ENCODE measurements at places on chromosomes 4 and X.

- DNase-seq, result no peak
These were observed 57.2 kb upstream of the FAM9C start for GRCh38 chrX:13101441-13102139.

DNA sequence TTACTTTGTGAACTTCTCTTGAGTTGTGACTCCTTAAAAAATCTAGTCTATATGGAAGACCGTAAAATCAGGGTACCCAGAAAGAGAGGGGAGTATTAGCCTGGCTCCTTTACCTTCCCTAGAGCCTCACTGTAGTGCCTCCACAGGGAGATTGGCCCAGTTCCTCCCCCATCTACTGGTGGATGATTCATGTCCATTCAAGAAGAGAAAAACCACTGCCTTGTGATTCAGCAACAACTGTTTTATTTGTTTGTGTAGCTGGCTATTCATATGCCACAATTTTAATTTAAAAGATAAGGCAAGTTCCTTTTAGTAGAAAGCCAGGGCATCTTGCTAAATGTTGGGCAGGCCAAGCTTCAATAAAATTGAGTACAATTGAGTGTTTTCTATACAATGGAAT lies 221.8 kb upstream of the KCNIP4 start:
- no peak for DNase-seq

DNA sequence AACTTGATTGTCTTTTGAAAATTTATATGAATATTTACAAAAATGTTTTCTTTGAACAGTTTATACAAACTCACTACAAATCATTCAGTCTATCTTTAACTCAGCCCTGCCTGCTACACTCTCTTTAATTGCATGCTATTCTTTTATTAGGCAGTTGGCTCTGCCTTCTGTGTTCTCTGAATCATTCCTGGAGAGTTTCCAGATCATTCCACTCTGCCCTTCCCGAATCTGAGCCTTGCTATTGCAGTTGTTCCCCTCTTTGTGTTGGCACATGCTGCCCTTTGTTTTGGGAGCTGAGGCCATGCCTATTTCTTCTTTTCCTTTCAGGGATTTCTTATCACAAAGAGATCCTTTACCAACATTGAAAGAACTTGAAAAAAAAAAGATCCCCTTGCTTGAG lies 8.7 kb upstream of the TECRL start:
- DNase-seq, result no peak

DNA sequence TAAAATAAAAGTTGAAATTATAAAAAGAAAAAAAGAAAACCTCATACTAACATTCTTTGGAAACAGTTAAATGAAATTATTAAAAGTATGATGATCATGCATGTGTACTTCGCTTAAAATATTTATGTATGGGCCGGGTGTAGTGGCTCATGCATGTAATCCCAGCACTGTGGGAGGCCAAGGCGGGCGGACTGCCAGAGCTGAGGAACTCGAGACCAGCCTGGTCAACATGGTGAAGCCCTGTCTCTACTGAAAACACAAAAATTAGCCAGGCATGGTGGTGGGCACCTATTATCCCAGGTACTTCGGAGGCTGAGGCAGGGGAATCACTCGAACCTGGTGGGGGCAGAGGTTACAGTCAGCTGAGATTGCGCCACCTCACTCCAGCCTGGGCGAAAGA lies 952.2 kb upstream of the FTHL17 start:
- DNase-seq, result no peak

- DNase-seq, result no peak
These were observed 699.1 kb upstream of the AMOT start for GRCh38 chrX:113539599-113540356.

DNA sequence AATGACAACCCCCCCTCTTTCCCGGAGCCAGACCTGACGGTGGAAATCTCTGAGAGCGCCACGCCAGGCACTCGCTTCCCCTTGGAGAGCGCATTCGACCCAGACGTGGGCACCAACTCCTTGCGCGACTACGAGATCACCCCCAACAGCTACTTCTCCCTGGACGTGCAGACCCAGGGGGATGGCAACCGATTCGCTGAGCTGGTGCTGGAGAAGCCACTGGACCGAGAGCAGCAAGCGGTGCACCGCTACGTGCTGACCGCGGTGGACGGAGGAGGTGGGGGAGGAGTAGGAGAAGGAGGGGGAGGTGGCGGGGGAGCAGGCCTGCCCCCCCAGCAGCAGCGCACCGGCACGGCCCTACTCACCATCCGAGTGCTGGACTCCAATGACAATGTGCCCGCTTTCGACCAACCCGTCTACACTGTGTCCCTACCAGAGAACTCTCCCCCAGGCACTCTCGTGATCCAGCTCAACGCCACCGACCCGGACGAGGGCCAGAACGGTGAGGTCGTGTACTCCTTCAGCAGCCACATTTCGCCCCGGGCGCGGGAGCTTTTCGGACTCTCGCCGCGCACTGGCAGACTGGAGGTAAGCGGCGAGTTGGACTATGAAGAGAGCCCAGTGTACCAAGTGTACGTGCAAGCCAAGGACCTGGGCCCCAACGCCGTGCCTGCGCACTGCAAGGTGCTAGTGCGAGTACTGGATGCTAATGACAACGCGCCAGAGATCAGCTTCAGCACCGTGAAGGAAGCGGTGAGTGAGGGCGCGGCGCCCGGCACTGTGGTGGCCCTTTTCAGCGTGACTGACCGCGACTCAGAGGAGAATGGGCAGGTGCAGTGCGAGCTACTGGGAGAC lies 1.6 kb downstream of the PCDH10 start:
- DNase-seq, result no peak

DNA sequence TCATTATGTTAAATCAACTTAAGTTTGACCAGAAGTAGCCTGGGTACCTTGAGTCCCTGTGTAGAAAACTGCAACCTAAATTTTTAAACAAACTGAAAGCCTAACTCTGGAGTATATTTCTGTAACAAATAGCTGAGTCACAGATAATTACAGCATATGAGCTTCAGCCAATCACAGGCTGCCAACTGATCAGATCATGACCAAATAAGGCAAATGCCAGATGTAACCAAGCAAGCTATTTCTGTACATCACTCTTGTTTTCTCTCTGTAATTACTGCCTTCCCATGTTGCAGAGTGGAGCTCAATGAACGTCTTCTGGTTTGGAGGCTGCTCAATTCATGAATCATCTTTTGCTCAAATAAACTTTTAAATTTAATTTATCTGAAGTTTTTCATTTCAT lies 980.9 kb upstream of the DIAPH2 start:
- no peak for DNase-seq

- DNase-seq, result no peak
These were observed 81.6 kb upstream of the ADGRA3 start for GRCh38 chr4:22597471-22597870.

DNA sequence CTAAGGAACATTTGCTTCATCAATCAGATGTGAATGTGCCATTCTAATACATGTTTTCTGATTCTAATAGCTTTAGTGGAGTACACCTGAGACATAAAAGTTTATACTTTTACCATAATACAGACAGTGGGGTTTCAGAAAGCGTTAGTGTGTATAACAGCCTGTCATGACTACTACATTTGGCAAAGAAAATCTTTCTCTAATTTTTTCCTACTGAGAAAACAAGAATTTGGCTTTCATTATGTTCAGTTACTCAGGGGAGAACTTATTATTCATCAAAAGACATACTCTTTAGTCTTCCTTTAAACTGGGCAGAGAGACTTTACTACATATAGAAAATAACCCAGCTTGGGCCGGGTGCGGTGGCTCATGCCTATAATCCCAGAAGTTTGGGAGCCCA lies 104.9 kb downstream of the PCDH18 start:
- no peak for DNase-seq

GRCh38 chrX:18872621-18873020 lies 111.3 kb downstream of the PHKA2 start:
- no peak for DNase-seq

- no peak for DNase-seq
These were observed 104.0 kb upstream of the MBNL3 start for GRCh38 chrX:132592880-132593279.

Data from AML-193 (cell line).